ENCODE measurements at places on chromosomes 5 and 9.

- no peak for DNase-seq
Observed at GRCh38 chr9:17555362-17556054, 23.4 kb upstream of the SH3GL2 start.

GRCh38 chr9:96655198-96655851 lies at the start of gene PRXL2C:
PRXL2C (minus strand) TSS chr9:96655317; CDS start chr9:96655281, 36 bp downstream.
- DNase-seq = peak; percentile 73

GRCh38 chr9:37683531-37684371 lies 33.0 kb downstream of the FRMPD1 start:
- no peak for DNase-seq

GRCh38 chr5:73302797-73303147 lies 129.8 kb downstream of the TMEM174 start:
- no peak for DNase-seq

- DNase-seq = no peak
Observed at GRCh38 chr9:76321195-76321828, 72.9 kb downstream of the RFK start.

- DNase-seq = no peak
Observed at GRCh38 chr5:113703266-113703665, 189.8 kb downstream of the YTHDC2 start.

DNA sequence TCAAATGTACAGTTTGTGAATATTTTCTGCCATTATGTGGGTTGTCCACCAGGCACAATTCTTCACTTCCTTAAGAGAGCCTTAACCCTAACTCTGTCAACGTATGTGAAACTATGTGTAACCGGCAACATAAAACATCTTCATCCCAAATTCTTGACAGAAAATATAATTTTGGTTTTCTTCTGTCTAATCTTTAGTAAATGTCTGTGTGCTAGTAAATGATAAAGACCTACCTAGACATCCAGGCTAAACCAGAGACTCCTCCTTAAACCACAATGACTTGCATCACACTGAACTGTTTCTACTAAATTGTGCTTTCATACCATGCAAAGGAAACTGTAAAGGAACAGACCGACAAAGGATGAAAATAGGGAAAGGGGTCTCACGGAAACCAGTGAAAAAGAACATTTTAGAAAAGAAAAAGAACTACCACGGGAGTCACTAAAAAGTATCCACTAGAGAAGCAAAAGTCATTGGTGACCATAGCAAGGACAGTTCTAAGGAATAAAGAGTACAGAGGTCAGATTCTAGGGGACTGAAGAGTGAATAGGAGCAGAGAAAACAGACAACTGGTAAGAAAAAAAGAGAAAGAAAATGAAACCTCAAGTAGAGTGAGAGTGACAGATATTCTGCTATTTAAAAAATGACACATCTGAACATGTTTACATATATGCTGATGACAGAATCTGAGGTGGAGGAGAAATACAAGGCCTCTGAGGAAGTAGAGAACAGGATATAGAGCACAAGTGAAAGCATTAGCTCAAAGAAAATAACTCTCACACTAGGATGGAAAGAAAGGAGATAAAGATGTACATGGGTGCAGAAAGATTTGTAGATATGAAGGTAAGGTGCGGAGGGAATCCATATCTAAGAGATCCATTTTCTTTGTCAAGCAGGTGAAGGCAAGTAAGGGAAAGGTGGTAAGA lies 49.4 kb downstream of the FNIP1 start:
- no peak for DNase-seq

DNA sequence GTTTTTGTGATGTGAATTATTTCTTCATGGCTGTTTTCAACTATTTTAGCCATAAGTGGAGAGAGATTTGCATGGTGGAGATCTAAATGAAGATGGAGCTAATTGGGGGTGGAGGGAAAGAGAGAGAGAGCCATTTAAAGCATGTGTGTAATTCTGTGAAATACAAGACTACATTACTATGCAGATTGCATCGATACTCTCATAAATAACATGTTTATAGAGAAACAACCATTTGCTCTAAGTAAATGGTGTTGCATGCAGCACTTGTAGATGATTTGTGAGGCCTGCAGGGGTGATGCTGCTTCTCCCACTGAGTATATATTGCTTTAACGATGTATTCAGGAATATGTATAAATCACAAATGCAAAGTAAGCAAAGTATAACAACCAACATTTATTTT lies 270.2 kb upstream of the RIOK2 start:
- no peak for DNase-seq

- no peak for DNase-seq
Observed at GRCh38 chr9:93177676-93178075, 6.3 kb upstream of the WNK2 start.

- DNase-seq = no peak
Observed at GRCh38 chr5:170534177-170534576, 30.4 kb downstream of the KCNIP1 start.

GRCh38 chr5:83401775-83402174 lies 69.8 kb upstream of the VCAN start:
- no peak for DNase-seq

DNA sequence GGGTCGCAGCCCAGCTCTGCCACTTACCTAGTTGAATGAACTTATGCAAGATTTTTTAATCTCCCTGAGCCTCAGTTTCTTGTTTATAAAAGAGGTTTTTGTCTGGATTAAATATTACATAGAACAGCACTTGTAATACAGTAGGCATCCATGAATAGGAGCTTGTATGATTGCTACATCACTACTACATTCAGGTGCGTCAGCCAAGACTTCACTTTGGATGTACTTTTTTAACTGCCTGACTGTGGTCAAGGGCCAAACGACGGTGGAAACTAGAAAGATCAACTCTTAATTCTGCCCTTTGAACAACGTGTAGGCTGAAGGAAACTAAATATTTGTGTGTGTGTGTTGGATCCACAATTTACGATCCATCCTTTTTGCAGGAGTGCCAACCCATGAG lies 172.8 kb downstream of the RFK start:
- no peak for DNase-seq

DNA sequence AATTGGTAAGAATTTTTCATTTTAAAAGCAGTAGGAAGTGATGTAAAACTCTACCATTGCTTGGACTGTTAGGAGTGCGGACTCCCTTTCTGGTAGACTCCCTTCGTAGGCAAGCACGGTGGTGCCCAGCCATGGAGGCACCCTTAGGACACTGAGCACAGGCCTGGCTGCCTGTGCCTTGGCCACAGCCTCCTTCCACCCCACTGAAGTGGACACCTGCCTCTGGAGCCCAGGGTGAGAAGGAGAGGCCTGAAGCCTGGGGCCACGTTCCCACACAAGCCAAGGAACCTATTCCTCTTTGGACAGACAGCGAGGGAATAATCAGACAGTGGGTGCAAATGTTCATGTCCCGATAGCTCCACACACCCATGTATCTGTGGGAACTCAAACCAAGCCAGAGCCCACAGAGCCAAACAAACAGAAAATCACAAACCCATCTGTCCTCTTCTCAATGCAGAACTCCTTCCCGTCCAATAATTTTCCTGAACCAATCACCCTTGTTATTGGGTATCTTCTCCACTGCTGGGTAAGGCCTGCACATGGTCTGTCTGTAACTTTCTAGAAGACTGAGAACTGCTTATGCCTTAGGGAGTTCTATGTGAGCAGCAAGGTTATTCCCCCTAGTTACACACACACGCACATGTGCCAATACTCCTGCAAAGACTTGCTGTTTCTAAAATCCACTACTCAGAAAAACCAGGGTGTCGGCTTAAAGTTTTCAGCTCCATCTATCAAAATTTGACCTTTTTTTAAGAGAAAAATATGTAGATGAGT lies 45.2 kb downstream of the UBE2QL1 start:
- no peak for DNase-seq

- DNase-seq = no peak
Observed at GRCh38 chr9:117644932-117645636, 59.1 kb upstream of the TLR4 start.

GRCh38 chr9:111833941-111834340 lies 39.2 kb upstream of the SHOC1 start:
- DNase-seq = no peak

- DNase-seq = no peak
Observed at GRCh38 chr5:850511-851006, at the start of gene ZDHHC11. ZDHHC11 (minus strand) TSS chr5:850986; CDS start chr5:850602, 384 bp downstream.

GRCh38 chr9:114256827-114257328 lies 66.0 kb upstream of the ORM1 start:
- no peak for DNase-seq

DNA sequence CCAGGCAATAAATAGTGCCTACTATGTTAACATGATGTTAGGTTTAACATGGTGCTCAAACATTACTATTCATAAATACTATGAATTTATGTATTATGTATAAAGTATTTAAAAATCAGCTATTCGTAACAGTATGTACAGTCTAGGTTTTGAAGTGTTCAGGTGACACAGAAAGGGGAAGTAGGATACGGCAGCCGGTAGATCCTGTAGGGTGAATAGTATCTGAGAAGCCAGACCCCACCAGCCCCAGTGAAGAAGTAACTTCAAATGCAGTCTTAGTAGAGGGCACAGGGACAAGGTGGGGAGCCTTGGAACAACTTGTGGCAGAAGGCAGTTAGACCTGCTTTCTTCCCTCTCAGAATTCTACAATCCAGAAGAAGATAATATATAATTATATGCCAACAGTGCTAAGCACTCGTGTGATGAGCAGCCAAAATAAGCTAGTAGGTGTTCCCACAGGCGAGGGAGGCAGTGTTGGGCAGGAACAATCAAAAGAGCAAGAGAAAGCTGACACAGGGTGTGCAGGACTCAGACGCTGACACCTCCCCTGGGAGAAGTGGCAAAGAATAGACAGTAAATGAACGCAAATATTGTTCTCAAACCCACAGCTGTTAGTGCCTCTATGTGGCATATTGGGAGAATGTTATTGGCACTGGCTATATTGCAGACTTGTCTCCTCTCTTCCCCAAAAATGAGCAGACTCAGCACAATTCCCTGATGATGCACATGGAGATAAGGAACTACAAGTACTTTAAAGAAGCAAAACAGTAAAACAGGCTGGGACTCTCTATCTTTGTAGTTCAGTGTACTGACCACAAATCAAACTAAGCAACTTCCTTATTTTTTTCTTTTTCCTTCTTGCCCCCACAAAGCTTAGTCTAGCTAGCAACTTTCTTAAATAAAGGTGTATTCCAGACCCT lies 4.6 kb downstream of the ZNF367 start:
- DNase-seq = peak; percentile 55

DNA sequence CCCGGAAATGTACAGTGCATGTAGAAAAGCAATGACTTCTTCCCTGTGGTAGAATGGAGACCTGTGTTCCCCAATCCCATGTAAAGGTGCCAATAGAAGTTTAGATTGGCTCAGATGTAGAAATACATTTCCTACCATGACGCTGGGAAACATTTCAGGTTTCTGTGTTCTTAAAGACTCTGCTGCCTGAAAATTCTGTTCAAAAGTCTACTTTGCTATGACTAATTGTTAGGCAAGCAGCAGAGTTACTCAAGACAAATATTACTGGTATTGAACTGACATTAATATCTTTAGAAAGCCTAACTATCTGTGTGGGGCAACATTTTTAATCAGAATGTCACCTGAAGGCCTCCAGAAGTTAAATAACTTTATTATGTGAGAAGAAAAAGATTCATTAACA lies 75.5 kb upstream of the ELL2 start:
- DNase-seq = no peak

DNA sequence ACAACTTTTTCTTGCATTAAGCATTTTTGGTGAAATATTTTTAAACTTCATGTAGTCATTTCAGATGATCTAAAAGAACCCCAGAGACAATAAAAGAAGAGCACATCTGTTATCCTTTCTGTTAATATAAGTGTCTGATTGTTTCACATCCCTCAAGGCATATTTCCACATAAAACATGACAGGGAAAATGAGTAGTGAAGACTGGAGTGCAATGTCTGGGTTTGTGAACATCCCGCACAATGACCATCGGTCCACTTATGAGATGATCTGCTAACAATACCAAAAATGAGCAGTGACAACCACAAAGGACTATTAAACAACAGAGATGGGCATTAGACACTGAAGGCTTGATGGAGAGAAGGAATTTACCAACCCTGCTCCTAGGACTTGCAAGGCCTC lies 209.1 kb downstream of the NR2F1-AS1 start:
- DNase-seq = no peak

DNA sequence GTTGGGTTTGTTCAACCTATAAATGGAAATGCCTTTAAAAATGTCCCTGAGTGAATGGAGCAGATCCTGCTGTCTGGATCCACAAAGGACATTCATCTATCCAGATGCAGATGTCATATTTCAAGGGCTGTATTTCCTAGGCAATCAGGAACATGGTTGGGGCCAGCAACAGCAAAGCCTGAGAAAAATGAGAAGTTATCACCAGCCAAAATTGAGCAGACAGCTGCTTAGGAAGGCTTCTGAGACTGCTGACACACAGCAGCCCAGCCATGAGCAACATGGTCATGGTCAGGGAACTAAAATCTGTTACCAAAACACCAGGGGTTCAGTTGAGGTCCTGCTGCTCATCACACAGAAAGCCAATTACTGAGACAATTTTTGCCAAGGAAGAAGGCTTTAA lies 9.2 kb upstream of the IL7R start:
- no peak for DNase-seq

- DNase-seq = no peak
Observed at GRCh38 chr5:153765987-153766386, 272.7 kb downstream of the FAM114A2 start.

GRCh38 chr5:135635451-135635850 lies 56.7 kb upstream of the CXCL14 start:
- no peak for DNase-seq

- no peak for DNase-seq
Observed at GRCh38 chr5:87900419-87900818, 368.2 kb downstream of the TMEM161B start.

- no peak for DNase-seq
Observed at GRCh38 chr9:131335368-131335755, 45.8 kb downstream of the PLPP7 start.

DNA sequence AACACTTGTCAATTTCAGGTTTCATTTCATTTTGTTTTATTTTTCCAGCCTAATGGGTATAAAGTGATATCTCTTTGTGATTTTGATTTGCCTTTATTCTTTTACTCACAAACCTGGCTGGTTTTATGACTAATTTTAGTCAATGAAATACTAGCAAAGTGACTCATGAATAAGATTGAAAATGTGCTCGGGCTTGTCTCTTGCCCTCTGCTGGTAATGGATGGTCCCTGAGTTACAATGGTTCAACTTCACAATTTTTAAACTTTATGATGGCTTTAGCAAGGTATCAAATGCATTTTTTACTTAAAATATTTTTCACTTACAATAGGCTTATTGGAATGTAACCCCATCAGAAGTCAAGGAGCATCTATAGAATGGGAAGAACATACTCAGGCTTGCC lies 431.4 kb upstream of the CCNG1 start:
- no peak for DNase-seq

Measured in CD8-positive, alpha-beta T cell (primary cell).